Right renal pelvis (tissue), 4 donors: ENCODE measurements at places on chromosomes 11 and 22.

DNA sequence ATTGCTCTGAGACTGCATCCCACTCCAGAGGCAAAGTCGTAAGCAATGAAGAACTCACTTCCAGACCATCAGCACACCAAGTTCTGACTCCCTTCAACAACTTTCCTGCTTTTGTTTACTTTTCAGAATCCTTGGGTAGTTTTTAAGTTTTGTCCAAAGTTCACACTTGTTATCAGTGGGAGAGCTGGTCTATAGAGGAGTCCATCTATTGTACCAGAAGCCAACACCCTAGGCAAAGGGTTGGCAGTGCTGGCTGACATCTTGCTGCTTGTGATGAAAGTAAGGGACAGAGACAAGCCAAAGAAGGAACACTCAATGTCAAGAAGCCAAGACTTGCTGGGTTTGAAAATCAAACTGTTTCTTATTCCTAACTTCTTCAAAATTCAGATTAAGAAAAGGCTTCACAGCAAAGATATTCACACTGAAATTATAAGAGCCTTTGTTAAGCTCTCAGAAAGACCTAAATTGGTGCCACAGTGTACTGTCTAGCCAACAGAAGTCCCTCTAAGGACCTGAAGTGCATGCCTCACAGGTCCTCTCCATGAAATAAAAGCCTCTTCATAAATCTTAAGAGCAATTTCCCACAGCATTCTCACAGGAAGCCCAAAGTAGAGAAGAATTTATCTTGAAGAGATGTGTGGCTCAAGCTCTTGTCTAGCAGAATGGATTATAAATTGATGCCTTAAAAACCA is 21.5 kb upstream of the LINC01488 start:
- DNase-seq: no peak

GRCh38 chr11:21896746-21897602 is 295.9 kb upstream of the ANO5 start:
- DNase-seq: no peak

DNA sequence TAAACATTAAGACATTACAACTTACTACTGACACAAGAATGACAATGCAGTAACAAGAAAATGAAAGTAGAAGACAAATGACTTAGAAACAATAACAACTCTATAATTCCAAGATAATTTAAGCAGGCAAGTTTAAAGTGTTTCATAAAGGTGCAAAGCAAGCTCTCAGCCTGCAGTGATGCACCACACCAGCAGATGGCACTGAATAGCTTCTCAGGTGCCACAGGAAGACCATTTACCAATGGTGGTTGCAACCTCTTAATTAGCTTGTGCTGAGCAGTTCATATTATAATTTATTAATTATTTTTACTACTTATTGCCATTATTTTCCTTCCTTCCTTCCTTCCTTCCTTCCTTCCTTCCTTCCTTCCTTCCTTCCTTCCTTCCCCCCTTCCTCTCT is 60.6 kb downstream of the NXPE2 start:
- no peak for DNase-seq

DNA sequence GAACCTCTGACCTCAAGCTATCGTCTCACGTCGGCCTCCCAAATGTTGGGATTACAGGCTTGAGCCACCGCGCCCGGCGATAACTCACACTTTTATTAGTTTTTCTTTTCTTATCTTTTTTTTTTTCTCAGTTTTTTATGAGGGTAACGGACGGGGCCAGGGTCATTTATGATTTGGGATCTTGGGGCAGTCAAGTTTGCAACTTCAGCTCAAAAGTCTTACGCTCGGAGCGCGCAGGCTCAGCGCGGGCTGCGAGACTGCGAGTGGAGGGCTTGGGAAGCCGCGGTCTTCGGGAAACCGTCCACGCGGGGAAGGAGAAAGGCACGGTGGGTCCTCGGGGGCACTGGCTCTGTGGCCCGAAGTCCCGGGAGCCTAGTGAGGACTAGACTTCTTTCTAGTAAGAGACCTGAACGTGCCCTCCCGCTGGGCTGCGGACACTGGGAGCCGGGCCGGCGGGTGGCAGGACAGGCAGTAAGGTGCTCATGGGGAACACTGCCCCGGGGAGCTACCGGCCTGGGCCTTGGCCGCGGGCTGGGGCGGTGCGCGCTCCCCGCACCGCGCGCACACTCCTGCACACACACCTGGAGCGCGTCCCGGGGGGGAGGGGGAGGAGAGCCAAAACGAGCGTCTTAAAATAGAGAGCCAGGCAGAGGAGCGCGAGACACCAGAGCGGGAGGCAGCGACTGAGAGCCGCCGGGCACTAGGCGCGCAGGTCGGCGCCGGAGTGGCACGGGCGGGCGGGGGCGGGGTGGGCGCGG is 476 bp upstream of the BARX2 start:
- no peak for DNase-seq
